Neuronal stem cell (in vitro differentiated cells): ENCODE measurements at places on chromosomes 13 and 19.

DNA sequence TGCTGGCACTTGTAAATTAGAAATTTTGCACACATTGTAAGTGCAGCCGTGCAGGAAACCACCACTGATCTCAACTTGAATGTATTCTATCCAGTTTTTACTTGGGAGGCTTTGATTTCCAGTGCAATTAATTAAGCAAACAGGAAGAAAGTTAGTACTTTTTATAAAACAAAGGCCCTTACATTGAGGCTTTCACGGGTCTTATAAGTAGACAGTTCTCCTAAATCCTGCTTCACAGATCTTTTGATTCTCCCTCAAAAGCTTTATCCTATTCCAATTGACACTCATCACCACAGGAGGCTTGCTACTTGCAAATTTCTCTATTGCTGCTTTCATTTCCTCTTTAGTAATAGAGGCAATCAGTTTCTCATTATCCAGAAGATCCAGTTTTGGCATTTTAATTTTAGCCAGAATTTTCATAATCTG lies 90.1 kb downstream of the ERCC5 start:
- no peak for DNase-seq

DNA sequence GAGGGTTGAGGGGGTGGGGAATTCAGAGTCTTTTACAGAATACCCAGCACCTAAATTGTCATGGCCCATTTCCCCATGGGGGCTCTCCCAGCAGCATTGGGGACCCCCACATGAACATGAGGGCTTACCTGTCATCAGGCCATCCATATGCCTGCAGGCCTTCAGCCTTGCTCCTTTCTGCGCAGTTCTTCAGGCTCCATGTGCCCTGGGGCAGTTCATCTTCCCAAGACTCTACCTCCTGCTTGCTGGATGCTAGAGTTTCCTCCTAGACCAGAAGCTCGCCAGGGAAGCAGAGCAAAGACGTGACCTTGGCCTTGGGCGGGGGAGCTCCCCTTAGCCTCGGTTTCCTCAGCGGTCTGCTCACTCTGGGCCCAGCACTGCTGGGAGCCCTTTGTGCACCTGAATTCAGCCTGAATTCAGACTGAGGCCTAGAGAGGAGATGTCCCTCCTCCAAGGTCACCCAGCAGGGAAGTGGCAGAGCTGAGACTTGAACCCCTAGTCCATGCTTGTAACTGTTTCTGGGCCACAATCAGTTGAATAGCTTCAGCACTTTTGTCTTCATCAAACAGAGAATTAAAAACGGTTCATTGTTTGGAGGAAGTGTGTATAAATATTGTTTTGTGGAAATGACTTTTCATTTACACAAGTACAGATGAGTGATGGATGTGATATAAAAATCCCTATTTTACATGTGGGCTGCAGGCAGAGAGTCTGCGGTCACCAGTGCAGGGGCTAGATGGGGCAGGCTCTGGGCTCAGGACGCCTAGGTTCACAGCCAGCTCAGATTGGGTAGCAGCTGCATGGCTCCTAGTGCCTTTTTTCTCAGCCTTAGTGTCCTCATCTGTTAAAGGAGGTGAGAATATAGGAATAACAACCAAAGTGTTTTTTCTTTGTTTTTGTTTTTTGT lies 9.5 kb downstream of the PPP5C start:
- DNase-seq: no peak

- no peak for DNase-seq
Observed at GRCh38 chr19:6424195-6424938, at the start of gene KHSRP. Gene KHSRP (minus strand): TSS chr19:6424811. CDS start chr19:6424701, 110 bp downstream.

GRCh38 chr13:52848455-52849195 lies at the start of gene PCDH8:
Gene PCDH8 (minus strand): TSS chr13:52848640. CDS start chr13:52848436, 204 bp downstream.
- peak; percentile 79 for DNase-seq

DNA sequence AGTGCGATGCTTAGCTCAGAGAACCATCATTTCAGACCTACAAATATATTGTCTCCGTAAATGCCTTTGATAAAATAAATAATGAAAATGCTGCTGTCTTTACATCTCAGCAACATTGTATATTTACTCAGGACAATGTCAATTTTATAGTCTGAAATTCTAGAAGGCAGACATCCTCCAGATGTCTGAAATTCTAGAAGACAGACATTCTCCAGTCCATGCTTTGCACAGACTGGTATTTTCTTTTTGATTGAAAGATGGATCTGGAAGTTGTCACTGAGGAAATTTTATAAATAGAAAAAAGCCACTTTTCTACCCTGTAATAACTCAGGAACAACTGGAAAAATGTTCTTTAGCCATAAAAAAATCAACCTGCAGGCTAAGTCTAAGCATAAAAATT lies 2293.3 kb downstream of the PCDH9 start:
- no peak for DNase-seq

- no peak for DNase-seq
Observed at GRCh38 chr19:50263176-50263575, 59.8 kb downstream of the MYH14 start.

DNA sequence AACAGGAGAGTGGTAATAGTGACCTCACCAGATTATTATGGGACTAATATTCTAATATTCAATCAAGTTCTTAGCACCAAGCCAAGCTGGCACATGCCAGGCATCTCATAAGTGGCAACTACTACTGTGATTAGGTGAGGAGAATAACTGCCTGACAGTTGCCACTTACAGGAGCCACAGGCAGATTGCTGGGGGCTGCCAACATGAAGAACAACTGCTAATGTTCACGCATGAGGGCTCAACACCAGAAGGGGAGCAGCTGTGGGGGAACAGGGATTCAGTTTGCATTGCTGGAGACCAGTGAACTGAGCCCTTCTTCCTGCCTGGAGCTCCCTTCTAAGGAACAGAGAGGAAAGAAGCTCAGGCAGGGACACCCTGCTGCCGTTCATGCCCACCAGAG lies 504.5 kb downstream of the FOXO1 start:
- DNase-seq: no peak

- no peak for DNase-seq
Observed at GRCh38 chr13:113657851-113658741, at the start of gene ATP4B. Gene ATP4B (minus strand): TSS chr13:113658198. CDS start chr13:113658144, 54 bp downstream.

DNA sequence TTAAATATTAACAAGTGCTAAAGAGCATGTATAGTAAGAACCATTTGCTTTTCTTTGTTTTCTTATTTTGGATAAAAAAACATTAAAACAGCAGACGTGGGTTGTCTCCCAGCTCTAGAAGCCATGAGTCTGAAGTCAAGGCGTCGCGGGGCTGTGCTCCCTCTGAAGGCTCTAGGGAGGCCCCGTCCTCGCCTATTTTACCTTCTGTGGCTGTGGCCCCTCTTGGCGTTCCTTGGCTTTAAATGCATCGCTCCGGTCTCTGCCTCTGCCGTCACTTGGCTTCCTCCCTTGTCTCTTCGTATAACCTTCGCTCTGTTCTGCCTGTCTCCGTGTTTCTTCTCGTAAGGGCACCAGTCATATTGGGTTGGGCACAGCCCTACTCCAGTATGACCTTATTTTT lies 75.3 kb downstream of the ING1 start:
- no peak for DNase-seq

DNA sequence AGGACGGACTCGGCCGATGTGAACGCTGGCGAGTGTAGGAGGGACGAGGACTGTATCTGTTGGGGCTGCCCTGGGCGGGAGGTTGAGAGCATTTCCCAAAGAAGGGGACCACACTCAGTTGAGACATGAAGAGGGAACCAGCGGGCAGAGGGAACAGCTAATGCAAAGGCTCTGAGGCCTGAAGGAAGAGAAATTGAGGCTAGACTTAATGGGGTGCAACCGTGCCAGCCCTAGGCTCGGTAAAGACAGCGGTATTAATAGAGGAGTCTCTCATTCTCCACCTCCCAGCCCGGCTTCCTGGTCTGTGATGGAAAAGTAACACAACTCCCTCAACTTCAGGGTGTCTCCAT lies 1.1 kb downstream of the MPV17L2 start:
- DNase-seq: no peak

GRCh38 chr13:44133626-44134025 lies 240.0 kb upstream of the SERP2 start:
- no peak for DNase-seq

- no peak for DNase-seq
Observed at GRCh38 chr19:15118248-15118647, 11.0 kb downstream of the SYDE1 start.

DNA sequence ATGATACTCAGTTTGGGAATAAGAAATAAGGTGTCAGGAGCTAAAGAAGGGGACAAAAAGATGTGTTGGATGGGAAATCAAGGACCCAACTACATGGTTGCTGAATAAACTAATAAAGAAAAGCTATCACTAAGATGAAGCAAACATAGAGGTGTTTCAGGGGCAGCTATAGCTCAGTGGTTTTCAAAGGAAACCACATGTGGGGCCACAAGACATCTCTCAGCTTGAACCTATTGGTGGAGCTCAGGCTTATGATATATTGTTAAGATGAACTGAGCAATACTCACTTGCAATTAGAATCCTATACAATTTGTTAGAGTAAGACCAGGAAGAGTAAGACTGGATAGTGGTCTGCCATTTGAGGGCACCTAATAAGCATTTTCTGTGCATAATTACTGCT lies 45.1 kb upstream of the SPRY2 start:
- no peak for DNase-seq

- DNase-seq: no peak
Observed at GRCh38 chr13:97889803-97890202, 63.7 kb upstream of the IPO5 start.

- DNase-seq: no peak
Observed at GRCh38 chr19:19554074-19555023, 16.3 kb downstream of the CILP2 start.

- DNase-seq: no peak
Observed at GRCh38 chr19:290372-291005, 714 bp downstream of the PLPP2 start.

DNA sequence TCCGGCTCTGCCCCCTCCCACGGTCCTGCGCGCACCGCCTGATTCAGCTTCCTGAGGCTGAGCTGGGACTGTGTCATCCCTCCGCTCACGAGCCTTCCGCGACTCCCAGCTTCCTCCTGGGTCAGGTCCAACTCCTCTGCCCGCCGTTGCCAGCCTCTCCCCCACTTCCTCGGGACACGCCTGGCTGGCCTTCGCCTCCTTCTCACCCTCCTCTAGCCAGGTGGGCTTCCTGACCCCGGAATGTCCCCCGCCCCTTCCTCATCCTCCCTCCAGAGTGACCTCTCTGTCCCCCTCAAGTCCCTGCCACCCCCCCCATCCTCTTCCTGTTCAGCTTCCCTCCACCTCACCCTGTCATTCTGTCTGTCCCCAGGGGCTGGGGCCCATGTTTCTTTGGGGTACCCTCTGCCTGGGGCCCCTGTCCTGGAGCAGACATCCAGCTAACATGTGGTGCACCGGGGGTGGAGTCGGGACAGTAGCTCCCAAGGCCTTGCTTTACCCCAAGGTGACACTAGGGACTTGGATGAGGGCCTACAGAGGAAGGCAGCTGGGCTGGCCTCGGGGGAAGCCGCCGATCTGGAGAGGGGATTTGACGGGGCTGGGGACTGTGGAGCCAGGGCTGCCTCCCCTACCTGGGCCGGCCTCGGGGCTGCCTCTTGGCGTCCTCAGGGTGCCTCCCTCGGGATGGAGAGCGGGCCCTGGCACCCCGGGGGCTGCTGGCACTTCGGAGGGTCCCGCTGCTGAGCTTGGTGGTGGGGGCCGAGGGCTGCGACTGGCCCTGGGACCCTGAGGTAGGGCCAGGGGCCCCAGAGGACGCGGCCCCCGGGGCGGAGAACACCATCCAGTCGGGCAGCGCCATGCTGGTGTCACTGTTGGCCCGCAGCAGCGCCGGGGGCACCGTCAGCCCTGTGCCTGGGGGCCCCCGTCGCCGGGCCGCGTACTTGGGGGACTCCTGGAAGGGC lies 16.5 kb downstream of the SHANK1 start:
- DNase-seq: no peak

DNA sequence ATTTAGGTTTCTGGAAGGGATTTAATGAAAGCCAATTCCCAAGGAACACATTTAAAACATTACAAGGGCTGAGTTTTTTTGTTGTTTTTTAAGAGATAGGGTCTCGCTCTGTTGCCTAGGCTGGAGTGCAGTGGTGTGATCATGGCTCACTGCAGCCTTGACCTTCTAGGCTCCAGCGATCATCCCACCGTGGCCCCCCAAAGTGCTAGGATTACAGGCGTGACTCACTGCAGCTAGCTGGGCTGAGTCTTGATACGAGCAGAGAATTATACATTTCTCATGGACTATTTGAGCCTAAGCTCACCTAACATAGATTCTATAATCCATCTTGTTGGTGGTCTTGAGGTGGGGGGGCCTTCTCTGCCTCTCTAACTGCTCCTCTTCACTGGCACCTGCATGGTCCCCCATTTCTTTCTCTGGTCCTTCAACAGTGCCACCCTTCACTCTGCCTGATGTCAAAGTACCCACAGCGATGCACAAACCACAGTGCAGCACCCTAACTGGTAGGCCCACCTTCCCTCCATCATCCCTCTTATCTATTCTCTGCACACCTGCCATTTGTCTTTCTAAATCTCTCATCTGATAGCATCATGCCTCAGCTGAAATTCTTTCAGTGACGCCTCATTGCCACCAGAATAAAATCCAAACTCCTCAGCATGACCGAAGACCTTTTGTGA lies 37.4 kb downstream of the DOCK9 start:
- DNase-seq: no peak

DNA sequence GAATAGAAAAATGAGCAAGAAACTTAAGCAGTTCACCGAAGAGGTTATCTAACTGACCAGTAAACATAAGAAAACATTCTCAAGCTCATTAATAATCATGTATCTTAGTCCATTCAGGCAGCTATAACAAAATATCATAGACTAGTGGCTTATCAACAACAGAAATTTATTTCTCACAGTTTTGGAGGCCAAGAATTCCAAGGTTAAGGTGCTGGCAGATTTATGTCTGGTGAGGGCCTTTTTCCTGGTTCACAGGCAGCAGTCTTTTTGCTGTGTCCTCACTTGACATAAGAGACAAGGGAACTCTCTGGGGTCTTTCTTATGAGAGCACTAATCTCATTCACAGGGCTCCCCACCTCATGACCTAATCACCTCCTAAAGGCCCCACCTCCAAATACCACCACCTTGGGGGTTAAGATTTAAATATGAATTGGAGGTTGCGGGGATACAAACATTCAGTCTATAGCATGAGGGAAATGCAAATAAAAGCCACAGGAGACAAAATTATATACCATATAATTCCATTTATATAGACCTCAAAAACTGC lies 123.6 kb downstream of the ZAR1L start:
- DNase-seq: no peak
